NK-92 treated with Interleukin-12 subunit alpha and Interleukin-12 subunit beta, amount 100 ng/mL, for 24 hours (cell line): ENCODE measurements at places on chromosomes 6 and 20.
A peak's percentile ranks its signal among the peaks of the same experiment; 100 is the strongest.

- DNase-seq = no peak
Measured at GRCh38 chr20:36208257-36208656, 28.0 kb upstream of the AAR2 start.

DNA sequence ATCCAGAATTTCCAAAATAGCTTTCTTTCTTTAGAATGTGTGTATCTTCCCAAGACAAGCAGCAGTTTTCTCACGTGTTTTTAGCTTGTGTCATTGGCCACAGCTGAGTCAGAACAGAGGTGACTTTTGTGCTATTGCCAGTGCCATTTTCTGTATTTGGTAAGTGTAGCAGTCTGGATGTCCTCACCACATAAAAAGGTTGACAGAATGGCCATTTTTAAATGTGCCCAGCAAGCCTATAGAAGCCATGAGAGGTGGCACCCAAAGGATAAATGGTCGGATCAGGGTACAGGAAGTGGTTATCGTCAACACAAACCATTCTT, 269.5 kb upstream of the HSF2 start:
- DNase-seq = no peak

GRCh38 chr20:32359633-32360332, 1.7 kb downstream of the ASXL1 start:
- no peak for DNase-seq

DNA sequence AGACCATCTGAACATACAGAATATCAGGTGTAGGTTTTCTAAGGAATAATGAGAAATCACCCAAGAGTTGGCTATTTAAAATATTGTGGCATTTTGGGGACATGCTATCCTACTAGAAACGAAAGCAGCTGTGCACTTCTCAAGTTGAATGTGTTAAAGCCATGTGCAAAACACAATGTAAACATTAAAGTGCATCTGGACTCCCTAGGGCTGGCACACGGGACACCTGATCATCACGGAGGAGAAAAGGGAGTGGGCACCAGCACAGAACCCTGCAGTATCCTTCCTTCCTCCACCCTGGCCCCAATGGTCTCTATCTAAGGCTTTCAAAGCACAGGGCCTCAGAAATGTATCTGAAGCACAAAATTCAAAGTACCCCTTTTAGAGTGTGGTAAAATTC, 94.3 kb downstream of the INSM1 start:
- DNase-seq = no peak

- DNase-seq = no peak
Measured at GRCh38 chr6:149719531-149719930, 1.6 kb upstream of the LATS1 start.

GRCh38 chr6:161128230-161128629, 136.7 kb downstream of the MAP3K4 start:
- no peak for DNase-seq

DNA sequence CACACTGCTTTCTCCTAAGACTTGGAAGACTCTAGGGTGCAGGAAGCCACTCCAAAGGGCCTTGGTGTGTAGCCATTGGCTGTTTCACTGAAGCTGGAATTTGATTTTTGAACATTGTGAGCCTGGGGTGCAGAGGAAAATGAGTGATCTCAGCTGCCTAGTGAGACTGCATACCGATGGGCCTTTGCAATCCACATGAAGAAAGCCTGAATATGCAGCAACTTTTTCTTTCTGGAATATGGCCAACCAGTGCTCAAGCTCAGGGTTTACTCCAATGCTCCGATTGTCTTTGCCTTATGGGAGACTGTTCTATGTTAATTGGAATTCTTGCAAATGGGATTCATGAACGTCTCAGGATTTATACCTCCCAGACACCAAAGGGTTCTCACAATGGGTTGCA, 242.6 kb downstream of the DOK5 start:
- DNase-seq = no peak

DNA sequence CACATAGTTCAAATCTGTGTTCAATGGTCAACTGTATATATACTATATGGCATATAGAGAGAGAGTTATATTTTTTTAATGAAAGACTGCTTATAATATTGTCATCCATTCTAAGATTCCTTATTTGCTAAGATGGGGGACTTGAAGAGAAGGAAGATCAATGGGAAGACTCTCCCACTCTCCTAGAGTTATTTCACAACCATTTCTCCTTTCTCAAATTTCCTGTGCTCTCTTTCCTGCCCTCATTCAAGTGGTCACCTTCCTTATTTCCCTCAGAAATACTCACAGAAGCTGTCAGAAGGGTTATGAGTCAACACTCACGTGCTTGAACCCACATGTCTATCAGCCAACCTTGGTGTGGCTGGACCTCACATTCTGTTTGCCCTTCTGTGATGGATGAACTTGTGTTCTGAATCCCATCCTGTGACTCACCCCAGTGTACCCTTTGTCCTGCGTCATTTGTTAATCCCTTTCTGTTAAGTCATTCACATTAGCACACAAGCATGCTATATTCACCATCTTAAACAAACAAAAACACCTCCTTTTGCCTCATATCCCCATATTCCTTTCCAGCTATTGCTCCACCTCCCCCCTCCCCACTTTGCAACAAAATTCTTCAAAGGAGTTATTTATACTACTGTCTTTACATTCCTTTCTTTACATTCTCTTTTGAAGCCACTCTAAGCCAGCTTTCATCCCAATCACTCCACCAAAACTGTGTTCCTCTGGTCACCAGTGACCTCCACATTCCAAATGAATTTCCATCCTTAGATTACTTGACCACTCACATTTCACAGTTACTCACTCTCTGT, 279.3 kb upstream of the TCF21 start:
- no peak for DNase-seq

DNA sequence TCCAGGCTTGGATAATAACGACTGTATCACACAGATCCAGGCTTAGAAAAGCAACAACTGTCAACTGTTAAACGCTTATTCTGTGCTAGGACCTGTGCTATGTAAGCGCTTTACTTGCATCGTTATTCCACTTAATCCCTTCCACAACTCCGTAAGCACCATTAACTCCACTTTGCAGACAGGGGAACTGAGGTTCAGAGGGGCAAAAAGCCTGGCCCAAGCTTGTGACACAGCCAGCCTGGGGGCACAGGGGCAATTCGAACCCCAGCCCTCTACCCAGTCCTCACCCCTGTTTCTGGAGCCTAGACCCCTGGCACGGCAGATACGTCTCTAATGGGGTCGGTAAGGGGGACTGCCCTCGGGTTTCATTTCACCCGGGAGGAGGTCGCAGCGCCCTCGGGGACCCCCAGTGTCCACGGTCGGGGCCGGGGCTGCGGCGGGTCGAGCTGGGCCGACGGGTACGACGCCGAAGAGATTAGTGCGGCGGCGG, 411 bp downstream of the DSN1 start:
- no peak for DNase-seq

DNA sequence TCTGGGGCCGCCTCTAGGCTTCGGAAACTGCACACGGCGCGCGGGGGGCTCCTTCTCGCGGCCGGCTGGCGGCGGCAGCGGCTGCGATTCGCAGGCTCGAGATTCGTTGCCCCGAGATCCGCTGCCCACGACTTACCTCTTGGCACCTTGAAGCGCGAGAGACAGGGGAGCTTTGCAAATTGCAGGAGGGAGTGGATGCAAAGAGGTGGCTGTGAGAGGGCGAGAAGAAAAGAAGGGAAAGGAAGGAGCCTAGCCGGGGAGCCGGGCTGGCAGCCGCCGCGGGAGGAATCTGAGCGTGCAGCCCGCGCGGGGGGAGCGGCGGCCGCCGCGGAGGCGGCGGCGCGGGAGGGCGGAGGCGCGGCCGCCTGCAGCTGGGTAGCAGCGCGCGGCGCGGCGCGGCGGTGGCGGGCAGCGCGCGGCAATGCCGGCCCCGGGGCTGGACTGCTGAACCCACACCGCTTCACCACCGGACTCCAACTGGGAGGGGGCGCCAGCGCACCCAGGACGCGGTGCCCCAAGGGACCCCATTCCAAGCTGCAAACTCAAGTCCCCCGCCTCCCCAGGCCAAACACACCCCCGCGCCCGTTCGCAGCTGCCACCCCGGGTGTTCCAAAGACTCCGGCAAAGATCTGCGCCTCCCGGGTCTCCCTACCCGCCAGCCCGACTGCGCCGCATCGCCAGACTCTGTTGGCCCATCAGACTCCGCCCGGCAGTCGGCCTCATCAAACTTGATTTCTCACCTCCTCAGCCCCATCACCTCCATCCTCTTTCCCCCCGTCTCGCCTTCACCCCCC, 44.2 kb upstream of the SUPT3H start:
- DNase-seq = peak; percentile 93

GRCh38 chr20:36036688-36037087, 68.3 kb downstream of the CNBD2 start:
- no peak for DNase-seq

DNA sequence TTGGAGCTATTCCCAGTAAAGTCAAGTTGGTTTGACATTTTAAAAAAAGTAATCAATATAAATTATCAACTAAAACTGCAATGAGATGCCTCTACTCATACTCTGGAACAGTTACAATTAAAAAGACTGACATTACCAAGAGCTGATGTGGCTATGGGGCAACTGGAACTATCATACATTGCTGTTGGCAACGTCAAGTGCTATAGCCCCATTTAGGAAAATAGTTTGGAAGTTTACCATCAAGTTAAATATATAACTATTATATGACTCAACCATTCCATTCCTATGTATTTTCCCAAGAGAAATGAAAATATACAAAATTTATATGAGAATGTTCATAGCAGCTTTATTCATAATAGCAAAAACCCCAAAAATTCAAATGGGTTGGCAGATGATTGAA, 111.4 kb upstream of the HDGFL1 start:
- DNase-seq = no peak

DNA sequence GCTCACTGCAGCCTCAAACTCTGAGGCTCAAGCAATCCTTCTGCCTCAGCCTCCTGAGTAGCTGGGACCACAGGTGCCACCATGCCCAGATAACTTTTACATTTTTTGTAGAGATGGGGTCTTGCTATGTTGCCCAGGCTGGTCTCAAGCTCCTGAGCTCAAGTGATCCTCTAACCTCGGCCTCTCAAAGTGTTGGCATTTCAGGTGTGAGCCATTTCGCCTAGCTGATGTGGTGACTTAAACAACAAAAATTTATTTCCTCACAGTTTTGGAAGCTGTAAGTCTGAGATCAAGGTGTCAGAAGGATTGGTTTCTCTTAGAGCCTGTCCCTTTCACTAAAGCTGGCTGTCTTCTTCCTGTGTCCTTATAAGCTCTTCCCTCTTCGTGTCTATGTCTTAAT, 15.0 kb upstream of the JARID2 start:
- no peak for DNase-seq

DNA sequence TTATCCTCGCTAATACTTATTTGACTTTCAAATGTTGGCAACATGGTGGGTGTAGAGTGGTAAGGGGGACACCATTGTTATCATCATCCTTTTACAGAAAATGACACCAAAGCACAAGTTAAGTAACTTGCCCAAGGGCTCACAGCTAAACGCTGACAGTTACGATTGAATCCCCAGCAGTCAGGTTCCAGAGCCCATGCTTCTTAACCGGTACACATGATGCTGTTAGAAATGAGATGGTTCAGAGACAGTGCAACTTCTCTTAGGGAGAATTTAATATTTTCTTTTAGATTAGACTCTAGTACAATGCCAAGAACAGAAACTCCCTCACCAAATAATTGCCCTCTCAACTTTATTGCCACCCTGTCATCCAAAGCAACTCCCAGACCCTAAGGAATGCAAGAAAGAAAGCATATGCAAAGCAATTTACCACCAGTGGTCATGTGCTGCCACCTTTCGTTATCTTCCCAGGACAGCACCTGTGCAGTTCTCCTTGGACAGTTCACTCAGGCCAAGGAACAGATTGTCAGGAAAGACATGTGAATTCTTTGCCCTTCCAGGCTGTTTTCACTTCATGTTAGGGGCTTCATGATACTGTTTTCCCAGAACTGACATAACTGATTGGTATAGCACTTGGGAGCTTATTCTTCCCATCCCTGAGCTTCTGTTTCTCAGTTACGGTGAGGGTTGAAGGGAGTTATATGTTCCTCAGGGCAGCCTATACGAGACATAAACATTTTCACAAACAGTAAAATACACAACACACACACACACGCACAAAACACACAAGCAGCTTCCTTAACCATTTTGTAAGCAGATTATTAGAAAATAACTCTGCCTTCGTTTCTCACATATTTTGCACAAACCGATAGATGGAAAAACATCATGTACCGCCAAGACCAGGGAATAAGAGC, 5.1 kb downstream of the HLA-DMA start:
- DNase-seq = peak; percentile 18

- no peak for DNase-seq
Measured at GRCh38 chr6:47536816-47537401, 59.3 kb downstream of the CD2AP start.

DNA sequence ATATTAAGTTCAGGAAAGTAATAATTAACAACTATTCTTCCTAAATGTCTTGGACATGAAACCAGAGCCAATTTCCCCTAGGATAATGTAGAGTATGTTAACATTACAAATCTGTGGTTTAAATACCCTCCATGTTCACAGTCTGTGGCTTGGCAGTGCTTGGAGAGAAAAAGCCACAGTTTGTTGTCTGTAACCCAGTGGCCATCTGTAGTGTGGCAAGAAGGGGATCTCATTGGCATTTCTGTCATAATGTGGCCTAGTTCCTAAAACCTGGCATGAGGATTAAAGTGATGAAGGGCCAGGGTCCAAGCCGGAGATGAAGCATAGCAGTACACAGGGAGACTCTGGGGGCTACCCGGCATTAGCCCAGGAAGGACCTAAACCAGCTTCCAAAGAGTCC, 31.2 kb downstream of the SYNE1 start:
- no peak for DNase-seq

GRCh38 chr20:42378826-42379225, 760.6 kb upstream of the CHD6 start:
- no peak for DNase-seq

DNA sequence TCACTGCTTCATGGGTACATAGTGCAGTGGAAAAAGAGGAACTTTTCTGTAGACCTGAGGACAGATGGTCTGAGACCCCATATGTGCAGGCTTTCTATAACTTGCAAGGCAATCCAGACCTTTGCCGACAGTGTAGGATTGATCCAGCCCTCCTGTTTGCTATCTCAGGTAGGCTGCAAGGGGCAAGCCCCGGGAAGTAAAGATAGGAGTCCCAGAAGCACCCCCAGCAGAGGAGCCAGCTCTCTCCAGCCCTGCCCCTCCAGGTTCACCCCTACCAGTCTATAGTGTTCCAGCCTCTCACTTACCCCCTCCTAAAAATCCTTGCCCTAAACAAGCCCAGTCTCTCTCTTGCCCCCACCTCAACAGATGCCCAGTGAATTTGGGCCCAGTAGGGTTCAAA, 96.2 kb downstream of the FAXC start:
- DNase-seq = no peak
